A549 treated with Mapracorat at 1 μM for 4 hours (cell line): ENCODE measurements at places on chromosomes 7 and 10. TPM values are rescaled to one million over a fixed set of nuclear protein-coding genes. Genes with fewer than 3 reads are reported as not detected.

The CALCR gene
- not detected in 5 replicates for total RNA-seq

The LEP gene
- not detected in 5 replicates for total RNA-seq

The SLC16A12 gene
- 0.21 to 0.86 TPM (median 0.31 TPM) in 5 replicates for total RNA-seq

The ORC5 gene
- total RNA-seq = 24.8 to 29.1 TPM (median 28.1 TPM) in 5 replicates

The C7orf57 gene
- total RNA-seq = 0.24 to 0.45 TPM (median 0.31 TPM) in 5 replicates

The HOXA1 gene
- total RNA-seq = 2.5 to 3.4 TPM (median 3.0 TPM) in 5 replicates

The RASA4B gene
- total RNA-seq = 0.77 to 2.2 TPM (median 1.5 TPM) in 5 replicates

The AP1S1 gene
- total RNA-seq = 143 to 165 TPM (median 150 TPM) in 5 replicates

The IFIT5 gene
- 7.6 to 11.6 TPM (median 8.8 TPM) in 5 replicates for total RNA-seq

The BAIAP2L1 gene
- 41.3 to 47.3 TPM (median 45.8 TPM) in 5 replicates for total RNA-seq

The C10orf67 gene
- total RNA-seq = 0.06 to 0.13 TPM (median 0.13 TPM) in 3 of 5 replicates, not detected in the others

The ACHE gene
- total RNA-seq = 2.1 to 3.9 TPM (median 2.6 TPM) in 5 replicates

The NDUFB8 gene
- total RNA-seq = 265 to 289 TPM (median 277 TPM) in 5 replicates

The SLC4A2 gene
- 174 to 292 TPM (median 259 TPM) in 5 replicates for total RNA-seq

The RTKN2 gene
- total RNA-seq = 0.66 to 1.0 TPM (median 0.87 TPM) in 5 replicates

The CELF2 gene
- 0.05 to 0.06 TPM (median 0.05 TPM) in 3 of 5 replicates, not detected in the others for total RNA-seq

The TMEM270 gene
- 0.16 to 0.40 TPM (median 0.22 TPM) in 3 of 5 replicates, not detected in the others for total RNA-seq

The CPVL gene
- total RNA-seq = 0.17 to 0.51 TPM (median 0.29 TPM) in 5 replicates

The SH2D4B gene
- 0.05 to 0.09 TPM (median 0.07 TPM) in 3 of 5 replicates, not detected in the others for total RNA-seq

The PDK4 gene
- total RNA-seq = 18.2 to 24.6 TPM (median 22.2 TPM) in 5 replicates

The NUTM2D gene
- total RNA-seq = 1.00 to 1.6 TPM (median 1.3 TPM) in 5 replicates

The RAMP3 gene
- total RNA-seq = not detected in 5 replicates

The ADIRF gene
- total RNA-seq = not detected in 5 replicates

The MAP3K8 gene
- total RNA-seq = 13.3 to 16.7 TPM (median 14.2 TPM) in 5 replicates

The SNX8 gene
- 72.2 to 121 TPM (median 116 TPM) in 5 replicates for total RNA-seq

The CDNF gene
- 1.1 to 1.4 TPM (median 1.3 TPM) in 5 replicates for total RNA-seq

The NCF1 gene
- 0.13 to 0.26 TPM (median 0.23 TPM) in 4 of 5 replicates, not detected in the other for total RNA-seq

The DKK1 gene
- total RNA-seq = 455 to 578 TPM (median 478 TPM) in 5 replicates

The DEPP1 gene
- 1.6 to 2.5 TPM (median 2.0 TPM) in 5 replicates for total RNA-seq

The RNF133 gene
- total RNA-seq = not detected in 5 replicates

The IRF5 gene
- total RNA-seq = 13.4 to 16.7 TPM (median 14.9 TPM) in 5 replicates

The HMX2 gene
- total RNA-seq = 0.08 to 0.23 TPM (median 0.14 TPM) in 4 of 5 replicates, not detected in the other

The TDRD1 gene
- total RNA-seq = not detected in 5 replicates

The MMP21 gene
- 0.08 to 0.11 TPM in 2 of 5 replicates, not detected in the others for total RNA-seq

The OR2A1 gene
- total RNA-seq = not detected in 5 replicates

The GJD4 gene
- 0.08 to 0.10 TPM in 2 of 5 replicates, not detected in the others for total RNA-seq

The TMEM178B gene
- total RNA-seq = 1.3 to 1.9 TPM (median 1.5 TPM) in 5 replicates
